ENCODE measurements at places on chromosomes 6 and 20.

GRCh38 chr6:41780551-41781365, at the start of gene PRICKLE4:
PRICKLE4 (plus strand) TSS chr6:41780782; CDS start chr6:41783474, 2,692 bp downstream.
- no peak for DNase-seq

- DNase-seq = no peak
Observed at GRCh38 chr20:57470212-57470522, 54.8 kb downstream of the CTCFL start.

- no peak for DNase-seq
Observed at GRCh38 chr6:10051283-10051682, 363.6 kb downstream of the TFAP2A start.

DNA sequence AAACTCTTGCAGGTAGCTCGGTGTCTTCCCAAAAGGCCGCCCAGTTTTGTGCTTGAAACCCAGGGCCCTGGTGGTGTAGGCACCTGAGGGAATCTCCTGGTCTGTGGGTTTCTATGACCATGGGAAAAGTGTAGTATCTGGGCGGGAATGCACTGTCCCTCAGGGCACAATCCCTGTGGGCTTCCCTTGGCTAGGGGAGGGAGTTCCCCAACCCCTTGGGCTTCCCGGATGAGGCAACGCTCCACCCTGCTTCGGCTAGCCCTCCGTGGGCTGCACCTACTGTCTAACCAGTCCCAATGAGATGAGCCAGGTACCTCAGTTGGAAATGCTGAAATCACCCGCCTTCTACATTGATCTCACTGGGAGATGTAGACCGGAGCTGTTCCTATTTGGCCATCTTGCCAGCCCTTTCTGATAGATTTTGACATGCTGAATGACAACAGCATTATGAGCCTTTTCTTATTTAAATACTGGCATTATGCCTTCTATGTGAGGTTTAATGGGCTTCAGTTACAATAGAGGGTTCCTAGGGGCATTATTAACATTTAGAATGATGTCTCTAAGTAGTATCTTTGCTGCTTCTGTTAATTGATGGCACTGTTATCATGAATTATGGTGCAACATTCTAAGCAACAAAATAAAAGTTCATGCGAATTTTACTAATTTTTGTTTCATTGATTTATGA, 133.7 kb upstream of the FLRT3 start:
- DNase-seq = no peak

GRCh38 chr20:17856024-17856564, 112.5 kb downstream of the SNX5 start:
- DNase-seq = no peak

DNA sequence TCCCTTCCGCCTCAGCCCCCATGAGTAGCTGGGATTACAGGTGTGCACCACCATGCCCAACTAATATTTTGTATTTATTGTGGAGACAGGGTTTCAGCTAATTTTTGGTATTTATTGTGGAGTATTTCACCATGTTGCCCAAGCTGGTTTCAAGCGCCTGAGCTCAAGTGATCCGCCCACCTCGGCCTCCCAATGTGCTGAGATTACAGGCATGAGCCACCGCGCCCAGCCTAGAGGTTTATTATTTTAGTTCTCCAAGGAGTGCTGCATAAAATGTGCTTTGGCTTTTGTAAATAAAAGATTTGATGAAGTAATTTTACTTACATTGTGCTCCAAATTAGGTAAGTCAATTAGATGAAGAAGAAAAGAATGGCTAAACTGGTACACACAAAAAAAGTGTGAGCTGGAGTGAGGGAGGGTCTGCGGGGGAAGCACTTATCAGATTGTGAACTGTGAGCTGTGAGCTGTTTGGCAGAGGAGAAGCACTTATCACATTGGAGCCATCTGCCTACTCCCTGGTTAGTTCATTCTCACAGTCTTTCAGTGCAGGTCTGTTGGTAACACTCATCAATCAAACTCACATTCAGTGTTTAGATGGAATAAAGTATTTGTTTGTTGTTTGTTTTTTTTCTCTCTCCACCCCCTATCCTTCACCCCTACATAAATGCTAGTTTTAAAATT, 398.0 kb downstream of the EPHA7 start:
- DNase-seq = no peak

DNA sequence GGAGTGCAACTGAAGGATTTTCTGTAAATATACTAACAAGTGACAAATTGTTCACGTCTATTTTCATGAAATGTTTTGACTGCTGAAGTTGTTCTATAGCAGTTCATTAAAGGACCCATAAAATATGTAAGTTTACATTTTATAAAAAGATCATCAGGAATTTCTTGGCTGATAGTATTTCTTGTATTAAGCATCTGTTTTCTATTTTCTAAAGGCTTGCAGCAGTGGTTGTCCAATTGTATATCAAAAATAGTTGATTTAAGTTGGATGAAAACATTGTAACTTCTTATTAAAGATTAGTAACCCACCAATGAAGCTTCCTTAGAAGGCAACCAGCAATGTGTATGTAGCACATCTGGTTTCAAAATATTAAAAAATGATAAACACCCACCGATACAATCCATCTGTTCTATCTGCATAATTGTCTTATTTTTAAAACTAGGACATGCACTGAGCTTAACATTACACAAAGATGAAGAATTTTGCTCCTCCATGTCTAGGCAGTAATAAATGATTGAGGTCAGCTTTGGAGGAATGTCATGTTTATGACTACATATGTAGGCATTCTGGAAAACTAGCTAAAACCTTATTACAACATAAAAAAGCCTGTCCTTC, 301.3 kb upstream of the TCF21 start:
- DNase-seq = no peak

GRCh38 chr6:90190752-90191395, 105.8 kb downstream of the BACH2 start:
- DNase-seq = no peak

GRCh38 chr6:35146453-35146852, 5.3 kb upstream of the TCP11 start:
- no peak for DNase-seq

- DNase-seq = no peak
Observed at GRCh38 chr6:107728564-107728897, 95.6 kb downstream of the SCML4 start.

- DNase-seq = no peak
Observed at GRCh38 chr20:50924261-50924920, 6.8 kb downstream of the ADNP start.

- DNase-seq = no peak
Observed at GRCh38 chr20:6855104-6855503, 87.6 kb downstream of the BMP2 start.

DNA sequence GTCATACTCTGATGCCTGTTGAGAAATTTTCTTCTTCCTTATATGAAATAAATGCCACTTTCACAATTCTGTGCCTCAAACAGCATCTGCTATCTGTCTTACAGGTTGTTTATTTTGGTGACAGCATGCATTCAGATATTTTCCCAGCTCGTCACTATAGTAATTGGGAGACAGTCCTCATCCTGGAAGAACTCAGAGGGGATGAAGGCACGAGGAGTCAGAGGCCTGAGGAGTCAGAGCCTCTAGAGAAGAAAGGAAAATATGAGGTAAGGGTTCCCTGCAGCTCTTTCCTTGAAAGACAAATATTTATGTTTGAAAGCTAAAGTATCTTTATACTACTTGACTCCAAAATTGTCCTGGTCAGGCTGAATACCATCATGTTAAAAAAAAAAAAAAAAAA, 15.8 kb downstream of the TSPYL4 start:
- DNase-seq = no peak

DNA sequence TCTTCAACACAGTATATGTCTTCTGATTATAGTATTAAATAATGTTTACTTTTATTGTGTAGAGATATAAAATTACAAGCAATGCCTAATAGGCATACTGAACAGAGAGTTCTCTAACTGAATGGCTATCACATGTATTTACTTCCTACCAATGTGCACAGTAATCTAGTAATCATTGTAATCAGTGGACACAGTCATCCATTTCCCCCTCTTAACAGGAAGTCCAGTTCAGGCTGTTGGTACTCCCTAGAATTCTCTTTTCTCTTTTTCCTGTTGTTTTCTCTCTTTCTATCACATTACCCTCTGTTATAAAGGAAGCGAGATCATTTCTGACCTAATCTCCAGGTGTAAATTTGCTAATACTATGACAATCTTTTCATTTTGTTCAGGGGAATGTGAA, 172.5 kb downstream of the HTR1B start:
- DNase-seq = no peak

- DNase-seq = no peak
Observed at GRCh38 chr20:63381781-63382431, 20.8 kb upstream of the CHRNA4 start.

GRCh38 chr6:5279891-5280338, 18.6 kb downstream of the FARS2 start:
- DNase-seq = no peak

DNA sequence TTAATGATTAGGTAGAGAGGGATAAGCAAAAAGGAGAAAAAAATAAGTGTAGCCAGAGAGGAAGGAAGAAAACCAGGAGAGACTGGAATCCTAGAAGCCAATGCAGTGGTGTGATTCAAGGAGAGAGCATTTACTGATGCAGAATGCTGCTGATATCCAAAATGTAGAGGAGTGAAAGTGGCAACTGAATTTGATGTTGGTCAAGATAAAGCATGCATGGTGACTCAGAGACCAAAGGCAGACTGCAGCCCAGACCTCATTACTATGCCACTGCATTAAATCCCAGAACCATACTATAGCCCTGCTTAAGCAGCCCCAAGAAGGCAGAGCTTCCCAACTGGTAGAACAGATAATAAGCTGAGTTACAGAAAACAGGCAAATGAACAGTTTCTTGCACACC, 15.8 kb downstream of the KLHL32 start:
- no peak for DNase-seq

DNA sequence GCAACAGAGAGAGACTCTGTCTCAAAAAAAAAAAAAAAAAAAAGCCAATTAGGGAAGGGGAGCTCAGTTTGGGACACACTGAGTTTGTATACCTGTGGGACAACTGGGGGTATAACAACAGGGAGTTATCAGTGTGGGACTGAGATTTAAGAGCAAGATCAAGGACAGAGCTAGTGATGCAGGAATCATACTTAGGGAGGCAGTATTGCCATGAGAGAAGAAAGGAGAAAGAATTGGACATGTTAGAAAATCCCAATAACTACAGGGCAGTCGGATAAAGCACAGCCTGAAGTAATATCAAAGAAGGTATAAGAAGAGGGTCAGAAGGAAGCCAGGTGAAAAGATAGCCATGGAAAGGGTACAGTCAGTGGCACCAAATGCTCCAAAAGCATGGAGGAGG, 121.2 kb downstream of the PTPRT start:
- DNase-seq = no peak

- no peak for DNase-seq
Observed at GRCh38 chr6:155426408-155426945, 29.2 kb downstream of the NOX3 start.

DNA sequence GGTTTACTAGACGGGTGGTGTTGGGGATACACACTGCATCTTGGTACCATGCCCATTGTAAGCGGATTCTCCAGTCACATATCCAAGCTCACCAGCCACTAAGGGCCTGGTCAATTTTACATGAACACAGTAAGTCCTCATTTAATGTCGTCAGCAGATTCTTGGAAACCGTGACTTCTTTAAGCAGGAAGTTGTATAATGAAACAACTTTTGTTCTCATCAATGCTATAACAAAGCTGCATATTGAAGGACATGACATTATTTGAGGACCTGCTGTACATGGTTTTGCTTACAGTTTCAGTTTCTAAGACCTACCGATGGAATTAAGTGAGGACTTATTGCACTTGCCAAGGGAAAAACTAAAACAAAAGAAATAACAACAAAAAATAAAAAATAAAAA, 295.6 kb downstream of the SYNE1 start:
- no peak for DNase-seq

GRCh38 chr20:35630636-35631035, 15.0 kb downstream of the SPAG4 start:
- no peak for DNase-seq

DNA sequence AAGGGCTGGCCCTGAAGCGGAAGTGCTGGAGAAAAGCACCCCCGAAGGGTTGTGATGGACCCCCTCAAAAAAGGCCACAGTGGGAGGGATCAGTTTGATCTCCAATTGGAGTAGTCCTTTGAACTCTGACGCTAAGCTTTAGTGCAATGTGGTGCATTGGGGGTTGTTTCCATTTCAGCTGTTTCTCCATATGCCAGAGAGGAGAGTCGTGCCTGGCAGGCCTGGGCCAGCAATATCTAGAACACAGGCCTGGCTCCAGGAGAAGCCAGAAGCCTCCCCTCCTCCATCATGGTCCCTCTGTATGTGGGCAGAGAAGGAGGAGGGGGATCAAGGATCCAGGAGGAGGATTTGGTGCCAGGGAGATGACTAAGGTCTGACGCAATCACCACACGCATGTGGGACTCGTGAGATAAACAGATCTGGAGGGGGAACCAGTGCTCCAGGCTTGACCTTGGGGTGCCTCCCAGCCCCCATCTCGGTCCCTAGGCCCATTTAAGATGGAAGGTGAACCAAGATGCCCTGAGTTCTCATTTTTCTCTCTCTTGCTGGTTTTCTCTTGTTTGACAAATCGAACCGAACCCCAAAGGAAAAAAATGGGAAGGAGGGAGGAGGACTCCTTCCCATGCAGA, 517.4 kb upstream of the JARID2 start:
- DNase-seq = no peak

GRCh38 chr20:48025661-48026060, 240.4 kb upstream of the SULF2 start:
- DNase-seq = no peak

DNA sequence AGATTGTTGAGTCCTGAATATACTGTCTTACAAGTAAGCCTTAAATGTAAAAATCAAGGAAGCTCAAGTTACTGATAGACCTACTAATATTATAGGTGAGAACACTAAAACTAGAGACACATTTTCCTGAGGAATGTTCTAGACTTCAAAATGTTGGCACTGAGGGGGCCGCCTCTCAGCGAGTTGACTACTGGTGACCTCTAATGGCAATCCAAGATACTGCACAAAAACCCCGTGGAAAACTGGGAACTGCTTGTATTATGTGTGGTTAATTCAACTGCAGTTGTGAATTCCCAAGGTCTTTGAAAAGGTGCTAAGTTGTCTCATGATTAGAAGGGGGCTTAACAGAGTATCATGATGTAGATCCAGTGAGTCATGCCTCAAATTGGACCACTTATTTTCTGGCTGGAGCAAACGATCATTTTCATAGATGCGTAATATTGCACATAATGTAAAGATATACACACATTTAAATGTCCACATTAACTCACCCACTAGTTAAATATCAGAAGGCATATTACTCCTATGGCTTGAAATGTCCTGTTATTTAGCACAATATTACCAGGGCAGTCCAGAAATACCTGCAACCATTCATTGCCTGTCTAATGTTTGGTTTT, 336.2 kb downstream of the FOXA2 start:
- DNase-seq = no peak

Measured in thymus (tissue), 14 donors.